ENCODE measurements at places on chromosomes 16 and 17.

- DNase-seq: no peak
Measured at GRCh38 chr17:28573521-28573920, 2.2 kb upstream of the PIGS start.

- DNase-seq: no peak
Measured at GRCh38 chr16:66353055-66353454, 13.4 kb upstream of the CDH5 start.

DNA sequence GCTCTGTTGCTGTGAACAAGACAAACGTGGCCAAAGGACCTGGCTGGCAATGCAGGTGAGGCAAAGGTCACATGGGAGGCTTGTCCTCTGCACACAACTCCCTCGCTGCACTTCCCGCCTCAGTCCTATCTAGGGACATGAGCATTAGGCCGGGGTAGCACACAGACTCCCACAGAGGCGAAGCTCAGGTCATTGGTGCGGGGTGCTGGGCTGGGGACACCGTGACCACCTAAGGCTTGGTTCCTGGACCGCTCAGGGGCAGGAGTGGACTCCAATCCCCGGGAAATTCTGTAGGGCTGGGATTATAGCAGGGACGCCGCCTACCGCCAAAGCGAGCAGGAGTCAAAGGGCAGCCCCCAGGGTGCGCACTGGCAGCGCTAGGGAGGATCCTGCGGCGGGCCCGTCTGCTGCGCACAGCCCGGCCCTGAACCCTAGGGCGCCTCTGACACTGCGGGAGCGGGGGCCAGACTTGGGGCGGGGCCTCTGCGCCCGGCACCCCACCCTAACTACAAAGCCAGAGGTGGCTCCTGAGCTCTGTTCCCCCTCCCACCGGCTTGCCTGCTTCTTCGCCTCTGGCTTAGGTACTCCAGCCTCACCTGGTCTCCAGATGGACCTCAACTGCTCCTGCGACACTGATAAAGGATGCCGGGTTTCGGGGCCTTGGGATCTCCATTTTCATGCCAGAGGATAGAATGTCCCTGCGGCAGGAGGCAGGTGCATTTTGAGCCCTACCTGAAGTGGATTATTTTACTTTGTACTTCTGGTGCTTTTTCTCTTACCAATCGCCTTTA lies 3.9 kb upstream of the MT1B start:
- peak; percentile 63 for DNase-seq

DNA sequence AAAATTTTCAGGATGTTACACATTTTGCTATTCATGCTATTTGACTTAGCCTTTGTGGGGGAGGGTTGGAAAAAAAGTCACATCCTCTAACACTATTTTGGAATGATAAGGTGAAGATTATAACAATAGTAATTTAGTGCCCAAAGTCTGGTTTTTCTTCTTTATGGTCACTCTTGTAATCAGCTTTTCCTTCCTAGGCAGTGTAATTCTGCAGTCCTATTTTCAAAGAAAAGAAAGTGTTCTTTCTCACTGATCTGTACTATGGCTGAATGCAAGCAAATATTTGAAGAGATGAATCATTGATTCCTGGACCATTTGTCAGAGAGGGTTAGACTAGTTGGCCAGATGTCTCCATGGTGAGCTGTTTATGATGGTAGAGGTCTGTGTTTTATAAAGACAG lies 8.4 kb downstream of the RSPRY1 start:
- DNase-seq: no peak

DNA sequence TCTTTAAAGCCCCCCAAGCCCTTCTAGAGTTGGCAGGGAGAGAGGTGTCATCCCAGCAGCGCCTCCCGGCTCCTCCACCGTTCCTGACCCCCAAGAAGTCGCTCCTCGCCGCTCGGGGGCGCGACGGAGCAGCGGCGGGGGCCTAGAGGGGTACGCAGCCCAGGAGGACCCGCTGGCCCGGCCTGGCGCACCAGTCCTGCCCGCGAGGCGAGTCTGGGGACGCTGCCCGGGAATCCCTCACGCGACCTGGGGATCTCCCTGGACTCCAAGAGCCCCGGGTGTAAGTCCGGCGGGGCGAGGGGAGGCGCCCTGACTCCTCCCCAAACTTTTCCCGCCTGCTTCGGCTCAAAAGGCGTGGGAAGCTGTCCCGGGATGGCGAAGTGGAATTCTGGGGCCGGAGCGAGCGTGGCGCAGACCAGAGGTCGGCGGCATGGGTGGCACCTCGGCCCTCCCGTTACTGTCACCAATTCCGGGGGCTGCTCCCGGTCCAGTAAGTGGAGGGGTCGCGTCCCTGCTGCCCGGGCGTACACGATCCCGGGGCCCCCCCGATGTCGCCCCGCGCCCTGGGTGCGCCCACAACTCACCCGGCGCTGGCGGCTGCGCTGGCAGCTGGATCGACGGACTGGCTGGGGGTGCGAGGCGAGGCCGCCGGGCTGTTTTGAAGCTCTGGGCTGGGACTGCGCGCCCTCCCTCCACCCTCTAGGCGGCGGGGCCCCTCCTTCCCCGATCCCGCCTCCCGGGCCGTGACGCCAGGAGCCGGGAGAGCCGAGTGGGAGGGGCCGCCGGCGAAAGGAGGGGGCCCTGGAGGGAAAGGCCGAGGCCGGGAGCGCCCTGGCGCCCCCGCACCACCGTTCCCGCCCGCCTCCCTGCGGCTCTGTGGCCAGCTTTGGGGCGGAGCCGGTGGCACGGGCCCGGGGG lies at the start of gene EMP2:
TSS of gene EMP2 (minus strand) at position 634 of the 918 bp plus-strand sequence. CDS start 32,981 bp downstream, outside the sequence.
- DNase-seq: peak; percentile 83

DNA sequence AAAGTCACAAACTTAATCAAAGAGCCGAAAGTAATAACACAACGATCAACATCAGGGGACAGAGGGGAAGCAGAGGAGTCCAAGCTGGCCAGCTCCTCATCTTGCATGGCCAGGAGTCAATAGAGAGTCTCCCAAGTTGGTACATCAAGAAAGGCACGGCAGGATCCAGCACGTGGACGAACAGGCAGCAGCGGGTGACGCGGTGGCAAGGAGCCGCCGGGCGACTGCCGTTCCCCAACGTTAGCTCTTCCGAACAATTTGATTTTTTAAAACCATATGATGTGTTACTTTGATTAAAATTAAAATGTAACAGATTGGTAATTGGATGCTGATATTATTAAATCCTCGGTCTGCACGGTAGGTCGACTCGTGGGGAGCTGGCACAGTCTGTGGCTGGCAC lies 81.8 kb upstream of the DOC2B start:
- DNase-seq: no peak

- no peak for DNase-seq
Measured at GRCh38 chr17:37137906-37138514, 189.3 kb downstream of the AATF start.

GRCh38 chr16:22425036-22425801 lies 50.8 kb upstream of the CDR2 start:
- no peak for DNase-seq

GRCh38 chr16:88927010-88927409 lies 50.0 kb downstream of the CBFA2T3 start:
- no peak for DNase-seq

DNA sequence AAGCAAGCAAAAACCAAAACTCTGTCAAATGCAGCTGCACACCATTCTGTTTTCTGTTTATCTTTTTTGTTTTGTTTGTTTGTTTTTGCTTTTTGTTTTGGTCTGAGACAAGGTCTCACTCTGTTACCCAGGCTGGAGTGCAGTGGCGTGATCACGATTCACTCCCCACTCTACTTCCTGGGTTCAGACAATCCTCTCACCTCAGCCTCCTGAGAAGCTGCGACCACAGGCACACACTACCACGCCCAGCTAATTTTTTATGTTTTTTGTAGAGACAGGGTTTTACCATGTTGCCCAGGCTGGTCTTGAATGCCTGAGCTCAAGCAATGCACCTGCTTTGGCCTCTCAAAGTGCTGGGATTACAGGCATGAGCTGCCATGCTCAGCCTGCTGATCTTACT lies 19.3 kb upstream of the SLFN13 start:
- DNase-seq: no peak

DNA sequence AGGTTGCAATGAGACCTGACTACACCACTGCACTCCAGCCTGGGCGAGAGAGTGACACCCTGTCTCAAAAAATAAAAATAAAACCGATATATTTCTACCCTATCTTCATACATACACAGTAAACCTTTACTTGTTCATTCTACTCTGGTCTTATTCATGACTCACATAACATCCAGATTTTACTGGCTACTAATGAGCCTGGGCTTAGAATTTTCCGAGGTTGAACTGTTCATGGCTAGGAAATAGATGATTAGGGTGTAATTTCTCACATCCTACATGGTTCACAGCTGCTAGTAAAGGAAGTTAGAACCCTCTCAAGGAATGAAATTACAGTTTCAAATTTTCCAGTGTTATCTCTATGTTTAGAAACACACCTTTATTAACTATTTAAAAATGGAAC lies 14.7 kb downstream of the GSPT1 start:
- no peak for DNase-seq

DNA sequence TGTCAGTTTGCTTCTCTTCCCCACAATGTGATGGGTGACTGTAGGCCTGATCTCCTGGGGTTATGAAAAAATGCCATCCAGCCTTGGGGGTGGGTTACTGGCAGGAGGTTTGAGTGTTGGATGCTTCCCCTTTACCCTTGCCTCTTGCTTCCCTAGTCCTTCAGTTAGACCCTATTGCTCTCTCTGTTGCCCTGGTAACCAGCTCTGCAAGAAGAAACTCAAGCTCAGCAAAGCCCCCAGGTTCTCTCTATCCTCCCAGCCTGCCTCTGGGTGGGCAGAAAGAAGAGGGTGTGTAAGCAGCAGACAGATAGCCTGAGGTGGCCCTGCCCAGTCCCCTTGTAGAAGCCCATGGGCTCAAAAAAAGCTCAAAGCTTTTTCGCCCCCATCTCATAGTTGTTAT lies 2.8 kb upstream of the RAPGEFL1 start:
- no peak for DNase-seq

DNA sequence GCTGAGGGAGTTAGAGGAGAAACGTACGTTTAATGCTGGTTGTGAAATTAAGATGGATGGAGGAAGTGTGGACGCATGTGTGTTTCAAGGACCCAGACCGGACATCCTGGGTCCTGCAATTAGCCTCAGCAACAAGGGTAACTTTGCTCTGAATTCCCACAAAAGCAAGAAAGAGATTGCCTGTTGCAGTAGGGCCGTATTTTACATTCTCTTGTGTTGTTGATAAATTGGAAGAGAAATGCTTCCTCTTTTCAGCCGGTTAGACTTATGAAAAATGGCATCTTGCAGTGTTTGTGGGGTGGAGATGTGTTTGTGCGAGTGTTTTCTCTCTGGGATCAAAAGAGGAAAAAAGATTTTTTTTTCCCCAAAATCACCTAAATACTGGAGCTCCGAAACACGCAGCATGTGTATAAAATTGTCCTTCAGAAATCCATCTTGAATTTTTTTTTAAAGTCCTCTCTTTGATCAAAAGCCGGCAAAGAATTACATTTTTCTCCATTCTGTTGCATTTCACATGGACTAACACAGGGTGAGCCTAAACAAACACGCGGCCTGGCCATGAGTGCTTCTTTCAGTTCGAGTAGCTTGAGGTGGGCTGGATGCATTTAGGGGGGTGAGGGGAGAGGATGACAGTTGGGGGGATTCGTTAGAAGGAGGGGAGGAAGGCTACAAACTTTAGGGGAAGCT lies 251.6 kb downstream of the C16orf95 start:
- DNase-seq: no peak

- DNase-seq: no peak
Measured at GRCh38 chr17:31738488-31738887, 120.6 kb downstream of the COPRS start.

GRCh38 chr17:49190932-49191331 lies 19.4 kb downstream of the GNGT2 start:
- no peak for DNase-seq

DNA sequence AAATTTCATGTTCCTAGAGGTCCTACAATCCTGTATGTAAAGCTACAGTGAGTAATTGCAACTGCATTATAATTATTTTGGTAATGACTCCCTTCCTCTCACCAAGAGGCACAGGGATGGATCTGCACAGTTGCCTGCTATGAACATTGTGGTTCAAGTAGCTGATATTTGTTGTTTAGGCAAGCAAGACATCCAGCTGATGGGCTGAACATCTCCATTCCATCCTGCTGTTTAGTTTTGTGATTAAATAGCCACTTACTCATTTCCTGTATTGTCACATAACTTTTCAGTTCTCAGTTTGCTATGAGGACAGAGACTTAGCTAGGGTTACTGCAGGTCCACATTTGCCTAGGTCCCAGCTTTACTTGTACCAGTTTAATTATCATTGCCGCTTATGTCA lies 181.2 kb upstream of the TBX2 start:
- DNase-seq: no peak

- peak; percentile 78 for DNase-seq
Measured at GRCh38 chr16:813204-813915, 12.8 kb upstream of the GNG13 start.

- peak; percentile 33 for DNase-seq
Measured at GRCh38 chr17:77321649-77322513, 181.1 kb downstream of the SEC14L1 start.

- DNase-seq: no peak
Measured at GRCh38 chr16:81231014-81231413, 7.5 kb upstream of the BCO1 start.

DNA sequence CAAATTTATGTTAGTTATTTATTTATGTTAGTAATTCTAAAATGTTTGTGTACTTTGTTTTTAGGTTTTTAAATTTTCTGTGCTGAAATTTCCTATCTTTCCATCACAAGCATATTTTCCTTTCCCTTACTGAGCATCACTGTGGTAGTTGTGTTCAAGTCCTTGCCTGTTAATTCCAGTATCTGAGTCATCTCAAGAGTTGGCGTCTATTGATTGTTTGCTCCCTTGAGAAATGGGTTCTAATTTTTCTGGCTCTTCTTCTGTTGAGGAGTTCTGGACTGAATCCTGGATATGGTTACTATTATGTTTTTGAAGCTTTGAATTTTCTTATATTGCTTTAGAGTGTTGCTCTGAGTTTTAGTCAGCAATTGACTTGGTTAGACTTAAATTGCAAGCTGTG lies 56.3 kb downstream of the GAN start:
- no peak for DNase-seq

- no peak for DNase-seq
Measured at GRCh38 chr17:56114469-56114868, 38.8 kb upstream of the ANKFN1 start.

DNA sequence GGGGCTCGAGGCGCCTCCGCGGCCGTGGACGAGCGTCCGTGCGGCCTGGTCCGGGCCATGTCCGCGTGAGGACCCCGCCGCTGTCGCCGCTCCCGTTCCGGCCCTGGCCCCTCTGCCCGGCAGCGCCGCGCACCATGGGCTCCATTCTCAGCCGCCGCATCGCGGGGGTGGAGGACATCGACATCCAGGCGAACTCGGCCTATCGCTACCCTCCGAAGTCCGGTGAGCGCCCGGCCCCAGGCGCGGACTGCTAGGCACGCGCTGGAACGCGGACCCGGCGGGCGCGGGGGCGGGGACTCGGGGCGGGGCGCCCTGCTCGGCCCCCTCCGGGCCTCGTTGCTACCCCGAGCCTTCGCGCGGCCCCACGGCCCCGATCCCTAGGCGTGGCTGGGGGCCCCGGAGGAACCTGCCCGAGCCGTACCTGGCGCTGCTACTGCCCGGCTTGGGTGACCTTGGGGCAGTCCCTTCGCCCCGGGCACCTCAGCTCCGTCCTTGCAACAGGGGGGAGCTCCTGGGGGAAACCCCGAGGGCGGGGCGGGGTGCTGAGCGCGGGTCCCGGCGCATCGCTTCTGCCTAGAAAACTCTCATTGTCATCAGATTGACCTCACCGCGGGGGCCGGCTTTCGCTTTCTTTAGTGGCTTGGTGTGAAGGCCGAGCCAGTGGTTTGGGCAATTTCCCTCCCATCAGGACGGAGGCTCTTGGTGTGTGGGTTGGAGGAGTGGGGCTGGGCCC lies 367 bp downstream of the MGRN1 start:
- peak; percentile 77 for DNase-seq

Data from H9 (cell line).